ENCODE measurements at places on chromosomes 3 and 15.

GRCh38 chr3:32501783-32502117 is 902 bp downstream of the CMTM6 start:
- no peak for DNase-seq

DNA sequence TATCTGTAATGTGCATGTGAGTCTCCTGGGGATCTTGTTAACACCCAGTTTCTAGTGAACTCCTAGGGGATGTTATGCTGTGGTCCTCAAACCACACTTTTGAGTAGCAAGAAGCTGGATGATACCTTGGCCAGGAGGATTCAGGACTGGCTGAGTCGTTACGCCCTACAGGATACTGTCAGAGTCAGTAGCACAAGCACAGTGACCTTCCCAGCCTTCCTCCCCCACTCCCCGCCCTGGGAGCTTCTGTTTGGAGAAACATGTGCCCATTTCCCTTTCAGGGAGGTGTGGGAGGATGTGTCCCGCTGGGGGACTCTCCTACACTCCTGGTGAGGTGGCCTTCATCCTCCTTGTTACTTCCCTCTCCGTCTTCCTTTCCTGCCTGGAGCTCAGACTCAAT is 76.4 kb upstream of the TRPM1 start:
- DNase-seq = no peak

- DNase-seq = no peak
Measured at GRCh38 chr3:52494886-52495495, at the start of gene STAB1. STAB1 (plus strand) TSS chr3:52495338; CDS start chr3:52495414, 76 bp downstream.

DNA sequence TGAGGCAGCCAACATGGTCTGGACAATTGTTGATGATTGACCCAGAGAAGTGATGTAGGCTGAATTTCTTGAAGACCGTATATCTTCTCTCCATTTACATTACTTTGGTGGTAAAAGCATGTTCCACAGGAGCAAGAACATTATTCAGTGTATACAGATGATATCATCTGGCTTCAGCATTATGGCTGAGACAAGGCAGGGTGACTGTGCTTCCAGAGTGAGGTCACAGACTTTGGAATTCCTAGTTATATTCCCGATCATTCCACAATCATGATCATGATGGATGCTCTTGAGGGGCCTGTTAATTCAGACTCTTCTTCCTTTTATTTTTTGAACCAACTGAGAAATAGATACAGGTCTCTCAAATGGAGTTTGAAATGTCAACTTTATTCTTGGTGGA is 19.0 kb downstream of the PLS1 start:
- DNase-seq = no peak

DNA sequence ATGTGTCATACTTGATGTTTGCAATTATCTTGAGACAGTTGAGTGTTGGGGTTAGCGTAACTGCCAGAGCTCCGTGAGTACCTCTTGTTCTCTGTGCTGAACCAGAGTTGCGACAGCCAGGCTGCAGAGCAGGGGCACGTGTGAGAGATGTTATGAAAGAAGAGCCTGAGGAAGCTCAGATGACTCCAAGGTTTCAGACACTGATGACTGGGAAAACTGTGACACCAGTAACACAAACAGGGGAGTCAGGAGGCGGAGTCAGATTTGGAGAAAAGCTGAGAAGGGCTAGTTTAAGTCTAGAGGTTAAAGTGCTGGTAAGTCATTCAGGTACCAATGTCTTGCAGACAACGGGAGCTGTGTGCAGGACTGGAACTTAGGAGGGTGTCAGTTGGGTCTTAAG is 45.0 kb downstream of the BLM start:
- no peak for DNase-seq

DNA sequence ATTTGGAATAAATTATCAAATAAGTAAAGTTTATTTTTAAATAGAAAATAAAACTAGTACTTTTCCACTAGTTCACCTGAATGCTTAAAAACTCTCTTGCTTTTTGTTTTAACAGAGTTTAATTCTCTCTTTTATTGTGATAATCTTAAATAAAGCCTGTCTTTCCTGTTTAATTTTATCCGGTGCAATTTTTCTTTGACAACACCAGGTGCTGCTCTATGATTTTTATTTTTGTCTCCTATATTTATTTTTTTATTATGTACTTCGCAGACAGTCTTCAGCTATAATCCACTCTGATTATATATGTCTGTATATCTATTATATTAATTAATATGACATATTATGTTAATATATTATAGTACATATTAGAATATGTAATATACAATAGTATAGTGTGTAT is 1293.0 kb upstream of the EPHA6 start:
- no peak for DNase-seq

- DNase-seq = no peak
Measured at GRCh38 chr3:114207768-114208167, 28.9 kb upstream of the DRD3 start.
